ENCODE measurements at places on chromosomes 2 and 18. TPM values are rescaled to one million over a fixed set of nuclear protein-coding genes. Genes with fewer than 3 reads are reported as not detected.

- no peak for DNase-seq
- H3K27ac ChIP-seq = peak overlapping the region; percentile 92
- H3K4me3 ChIP-seq = peak overlapping the region; percentile 91
- no peaks in the 10 kb centered on the region for H3K27me3 ChIP-seq
- peaks cover 86% of the 10 kb centered on the region for H3K36me3 ChIP-seq
Measured at GRCh38 chr2:113178069-113178746, 4.4 kb downstream of the PSD4 start.

GRCh38 chr18:52130624-52131301 lies 209.2 kb upstream of the DCC start:
- H3K27me3 ChIP-seq = no peaks in the 10 kb centered on the region
- H3K4me1 ChIP-seq = no peaks in the 10 kb centered on the region
- DNase-seq = no peak
- H3K36me3 ChIP-seq = no peaks in the 10 kb centered on the region
- H3K4me3 ChIP-seq = no peak overlapping the region

The CCDC68 gene
- total RNA-seq = not detected

DNA sequence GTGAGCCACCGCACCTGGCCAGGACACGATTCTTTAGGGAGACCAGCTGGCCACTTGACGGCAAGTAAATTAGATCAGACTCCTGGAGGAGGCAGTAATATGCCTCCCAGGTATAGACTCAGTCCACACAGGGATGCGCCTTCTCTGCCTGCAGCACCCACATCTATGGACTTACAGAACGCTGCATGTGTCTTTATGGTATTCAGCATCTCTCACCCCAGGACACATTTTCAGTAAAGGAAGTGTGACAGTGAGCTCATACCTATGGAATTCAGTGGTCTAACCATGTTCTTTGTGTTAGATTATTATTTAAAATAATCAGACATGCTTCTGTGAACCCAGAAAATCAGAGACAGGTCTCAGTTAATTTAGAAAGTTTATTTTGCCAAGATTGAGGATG lies 5.9 kb upstream of the NARS1 start:
- DNase-seq = no peak
- no peak overlapping the region for H3K27ac ChIP-seq
- peaks cover 11% of the 10 kb centered on the region for H3K4me1 ChIP-seq
- peaks cover 3% of the 10 kb centered on the region for H3K36me3 ChIP-seq
- no peaks in the 10 kb centered on the region for H3K27me3 ChIP-seq
- H3K4me3 ChIP-seq = no peak overlapping the region

The CFAP65 gene
- total RNA-seq = not detected

DNA sequence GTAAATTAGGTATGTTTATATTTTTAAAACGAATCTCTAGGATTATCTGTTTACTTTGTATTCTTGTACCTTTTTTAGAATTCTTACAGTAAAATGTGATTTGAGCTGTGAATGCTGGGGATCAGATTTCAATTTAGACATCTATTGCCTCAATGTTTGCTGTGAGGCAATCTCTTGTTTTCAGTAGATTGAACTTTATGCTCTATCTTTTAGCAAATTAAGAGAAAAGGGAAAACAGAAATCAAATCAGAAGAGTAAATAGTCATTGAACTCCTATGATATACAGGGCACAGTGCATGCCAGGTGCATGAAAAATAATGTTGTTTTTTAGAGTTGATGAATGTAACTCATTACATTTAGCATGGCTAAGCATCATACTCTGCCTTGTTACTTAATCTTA lies 39.5 kb downstream of the ZC3H6 start:
- H3K27me3 ChIP-seq = no peaks in the 10 kb centered on the region
- no peaks in the 10 kb centered on the region for H3K4me1 ChIP-seq
- H3K27ac ChIP-seq = no peak overlapping the region
- DNase-seq = no peak

The SH2D6 gene
- total RNA-seq = 1.7 TPM

DNA sequence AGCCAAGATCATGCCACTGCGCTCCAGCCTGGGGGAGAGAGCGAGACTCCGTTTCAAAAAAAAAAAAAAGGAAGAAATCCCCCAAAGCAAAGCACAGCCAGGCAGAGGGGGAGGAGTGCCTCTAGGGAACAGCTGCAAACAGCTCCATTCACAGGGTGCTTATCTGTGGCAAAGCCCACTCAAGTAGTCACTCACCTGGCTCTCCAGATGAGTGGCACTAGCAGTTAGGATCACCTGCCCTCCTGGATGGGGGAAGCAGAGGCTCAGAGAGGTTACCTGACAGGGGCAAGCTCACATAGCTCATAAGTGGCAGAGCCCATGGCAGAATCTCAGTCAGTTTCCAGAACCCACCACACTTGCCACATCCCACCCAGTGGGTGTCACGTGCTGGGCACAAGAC lies 30.3 kb downstream of the TFCP2L1 start:
- no peak overlapping the region for H3K27ac ChIP-seq
- no peak for DNase-seq
- H3K36me3 ChIP-seq = no peaks in the 10 kb centered on the region
- H3K4me1 ChIP-seq = no peaks in the 10 kb centered on the region
- H3K27me3 ChIP-seq = peaks cover 7% of the 10 kb centered on the region

GRCh38 chr2:42372474-42373200 lies 11.6 kb upstream of the COX7A2L start:
- no peak overlapping the region for H3K27ac ChIP-seq
- H3K36me3 ChIP-seq = no peaks in the 10 kb centered on the region
- no peaks in the 10 kb centered on the region for H3K27me3 ChIP-seq
- H3K4me3 ChIP-seq = no peak overlapping the region

GRCh38 chr2:181836583-181836982 lies 54.9 kb upstream of the ITPRID2 start:
- no peak overlapping the region for H3K27ac ChIP-seq
- H3K4me3 ChIP-seq = no peak overlapping the region
- H3K36me3 ChIP-seq = no peaks in the 10 kb centered on the region
- DNase-seq = no peak

GRCh38 chr2:45992021-45992740 lies 305.0 kb upstream of the EPAS1 start:
- no peak overlapping the region for H3K4me3 ChIP-seq
- H3K4me1 ChIP-seq = peaks cover 8% of the 10 kb centered on the region
- no peaks in the 10 kb centered on the region for H3K27me3 ChIP-seq
- H3K27ac ChIP-seq = no peak overlapping the region
- DNase-seq = no peak

The ACMSD gene
- not detected for total RNA-seq

DNA sequence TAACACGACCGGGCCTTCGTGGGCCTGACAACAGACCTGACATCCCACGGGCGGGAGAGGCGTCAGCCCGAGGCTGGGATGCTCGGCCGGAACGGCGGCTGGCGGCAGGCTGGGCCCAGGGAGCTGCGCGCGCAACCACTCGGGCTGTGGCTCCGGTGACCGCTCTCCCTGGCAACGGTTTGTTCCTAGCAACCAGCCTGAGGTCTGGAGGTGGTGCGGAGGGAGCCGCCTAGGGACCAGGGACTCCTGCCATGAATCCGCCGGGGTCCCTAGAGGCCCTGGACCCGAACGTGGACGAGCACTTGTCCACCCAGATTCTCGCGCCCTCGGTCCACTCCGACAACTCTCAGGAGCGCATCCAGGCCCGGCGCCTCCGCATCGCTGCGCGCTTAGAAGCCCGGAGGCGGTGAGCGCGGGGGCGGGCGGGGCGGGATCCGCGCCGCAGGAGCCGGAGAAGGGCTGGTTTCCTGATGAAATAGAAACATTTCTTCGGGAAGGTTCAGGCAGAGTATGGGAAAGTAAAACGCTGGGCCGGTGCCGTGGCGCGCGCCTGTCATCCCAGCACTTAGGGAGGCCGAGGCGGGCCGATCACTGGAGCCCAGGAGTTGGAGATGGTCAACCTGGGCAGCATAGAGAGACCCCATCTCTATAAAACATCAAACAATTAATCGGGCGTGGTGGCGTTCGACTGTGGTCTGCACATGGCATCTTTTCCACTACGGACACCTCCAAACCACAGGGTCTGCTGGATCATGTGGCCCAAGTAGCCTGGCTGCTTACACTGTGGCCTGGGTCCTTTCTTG lies at the start of gene DRC1:
Gene DRC1, plus strand, starts transcription at position 182 of the 803 bp plus-strand sequence. Its CDS starts 70 bp downstream, at position 252.
- no peak within 1 kb of the TSS for H3K4me3 ChIP-seq
- no peak within 1 kb of the TSS for H3K27ac ChIP-seq
- H3K36me3 ChIP-seq = no peaks in the 10 kb centered on the region
- peaks cover 13% of the 10 kb centered on the region for H3K27me3 ChIP-seq

DNA sequence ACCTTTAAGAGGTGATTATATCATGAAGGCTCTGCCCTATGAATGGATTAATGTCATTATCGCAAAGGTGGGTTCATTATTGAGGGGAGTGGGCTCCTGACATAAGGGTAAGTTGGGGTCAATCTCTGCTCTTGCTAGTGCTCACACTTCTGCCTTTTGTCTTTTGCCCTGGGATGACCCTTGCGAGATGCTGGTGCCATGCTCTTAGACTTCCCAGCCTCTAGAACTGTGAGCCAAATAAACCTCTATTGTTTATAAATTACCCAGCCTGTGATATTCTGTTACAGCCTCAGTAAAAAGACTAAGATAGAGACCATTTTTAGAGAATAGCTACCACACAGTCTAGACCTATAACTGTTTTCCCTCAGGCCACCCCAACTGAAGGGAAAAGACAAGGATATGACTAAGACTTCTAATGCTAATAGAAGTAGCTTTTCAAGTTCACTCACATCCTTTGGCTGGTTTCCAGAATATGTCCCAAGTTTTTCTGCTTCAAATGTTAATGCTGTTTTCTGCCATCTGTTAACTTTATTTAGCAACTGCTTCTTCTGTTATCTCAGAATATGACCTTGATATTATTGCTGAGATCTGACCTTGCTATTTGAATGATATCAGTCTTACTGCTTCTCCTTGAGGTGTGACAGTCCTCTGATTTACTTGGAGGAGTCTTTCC lies 65.1 kb upstream of the STAM2 start:
- H3K4me1 ChIP-seq = no peaks in the 10 kb centered on the region
- no peak for DNase-seq
- no peak overlapping the region for H3K4me3 ChIP-seq
- H3K27me3 ChIP-seq = peaks cover 4% of the 10 kb centered on the region

- peaks cover 58% of the 10 kb centered on the region for H3K4me1 ChIP-seq
- H3K27ac ChIP-seq = peak overlapping the region; percentile 72
- peak; percentile 61 for DNase-seq
- H3K36me3 ChIP-seq = peaks cover 4% of the 10 kb centered on the region
- H3K27me3 ChIP-seq = peaks cover 4% of the 10 kb centered on the region
Measured at GRCh38 chr2:136319237-136319636, 201.3 kb upstream of the CXCR4 start.

DNA sequence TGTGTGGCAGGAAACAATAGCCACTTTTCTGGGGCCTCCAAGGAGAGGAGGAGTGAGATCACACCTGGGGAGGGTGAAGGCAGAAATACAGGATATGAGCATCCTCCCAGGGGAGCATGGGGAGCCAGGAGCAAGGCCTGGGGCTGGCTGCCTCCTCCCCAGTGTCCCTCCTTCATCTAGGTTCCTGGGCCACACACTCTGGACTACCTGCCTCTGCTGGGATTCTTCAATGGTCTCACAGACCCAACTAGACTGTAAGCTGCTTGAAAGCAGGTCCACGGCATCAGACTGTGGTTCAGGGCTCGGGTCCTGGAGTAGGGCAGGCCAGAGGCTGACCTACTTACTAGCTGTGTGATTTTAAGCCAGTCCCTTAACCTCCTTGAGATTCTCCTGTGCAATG lies 94.0 kb downstream of the MCFD2 start:
- no peaks in the 10 kb centered on the region for H3K27me3 ChIP-seq
- no peak for DNase-seq
- no peak overlapping the region for H3K27ac ChIP-seq
- H3K36me3 ChIP-seq = no peaks in the 10 kb centered on the region
- no peaks in the 10 kb centered on the region for H3K4me1 ChIP-seq

The GALNT14 gene
- 0.83 TPM for total RNA-seq

The CYP26B1 gene
- total RNA-seq = not detected

The DNAH7 gene
- not detected for total RNA-seq

- H3K27me3 ChIP-seq = peaks cover 1% of the 10 kb centered on the region
- no peak overlapping the region for H3K27ac ChIP-seq
- peaks cover 11% of the 10 kb centered on the region for H3K4me1 ChIP-seq
Measured at GRCh38 chr2:237651761-237652160, 24.4 kb downstream of the LRRFIP1 start.

The SCG2 gene
- not detected for total RNA-seq

GRCh38 chr2:213015387-213016165 lies 135.8 kb downstream of the IKZF2 start:
- peaks cover 17% of the 10 kb centered on the region for H3K27me3 ChIP-seq
- peaks cover 36% of the 10 kb centered on the region for H3K4me1 ChIP-seq
- H3K4me3 ChIP-seq = no peak overlapping the region
- H3K27ac ChIP-seq = no peak overlapping the region
- H3K36me3 ChIP-seq = no peaks in the 10 kb centered on the region
- peak; percentile 78 for DNase-seq

DNA sequence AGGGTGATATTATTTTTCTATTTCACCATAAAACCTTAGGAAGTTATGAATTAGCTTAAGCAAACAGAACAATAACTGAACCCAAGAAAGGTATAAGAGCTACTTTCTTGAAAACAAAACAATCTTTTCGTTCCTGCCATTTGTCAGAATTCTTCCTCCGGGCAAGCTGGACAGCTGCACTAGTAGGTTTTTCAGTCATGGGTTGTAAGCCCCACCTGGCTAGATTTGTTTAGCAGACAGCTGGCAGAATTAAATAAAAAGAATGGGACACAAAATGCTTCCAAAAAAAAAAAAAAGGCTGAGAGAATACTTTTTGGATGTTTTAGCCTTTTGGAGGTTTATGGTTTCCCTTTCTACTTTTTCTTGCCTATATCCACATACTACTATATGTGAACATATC lies 694.1 kb downstream of the ARHGAP15 start:
- no peaks in the 10 kb centered on the region for H3K36me3 ChIP-seq
- DNase-seq = no peak
- no peaks in the 10 kb centered on the region for H3K4me1 ChIP-seq
- peaks cover 7% of the 10 kb centered on the region for H3K27me3 ChIP-seq

The SEMA4C gene
- 7.5 TPM for total RNA-seq

DNA sequence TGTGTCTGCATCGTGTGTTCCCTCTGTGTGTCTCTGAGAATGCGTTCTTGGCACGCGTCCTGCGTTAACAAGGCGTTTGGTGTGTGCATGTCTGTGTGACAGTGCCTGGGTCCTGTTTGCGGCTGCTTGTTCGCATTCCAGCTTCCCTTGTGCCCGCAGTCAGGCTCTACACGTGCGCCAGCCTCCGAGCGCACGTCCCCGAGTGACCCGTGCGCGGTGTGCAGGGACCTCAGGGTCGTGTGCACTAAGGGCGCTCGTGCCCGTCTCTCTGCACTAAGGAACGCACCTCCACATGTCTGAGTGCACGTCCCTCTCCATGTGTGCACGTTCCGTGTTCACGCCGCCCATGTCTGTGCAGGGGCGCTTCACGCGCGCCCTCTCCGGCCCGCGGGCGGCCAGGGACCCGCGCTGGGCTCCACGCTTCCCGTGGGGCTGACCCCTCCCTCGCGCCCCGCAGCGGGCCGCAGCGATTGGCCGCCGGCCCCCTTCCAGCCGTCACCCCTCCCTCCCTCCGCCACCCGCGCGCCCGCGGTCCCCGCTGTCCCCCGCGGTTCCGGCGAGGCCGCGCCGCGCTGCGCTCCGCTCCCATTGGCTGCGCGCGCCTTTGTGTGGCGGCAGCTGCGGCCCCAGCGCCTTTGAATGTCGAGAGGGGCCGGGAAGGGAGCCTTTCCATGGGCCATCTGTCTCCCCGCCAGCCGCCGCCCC lies 229.4 kb downstream of the HAUS1 start:
- H3K27me3 ChIP-seq = peaks cover 54% of the 10 kb centered on the region
- peak overlapping the region; percentile 65 for H3K4me3 ChIP-seq
- H3K36me3 ChIP-seq = no peaks in the 10 kb centered on the region
- peak overlapping the region; percentile 27 for H3K27ac ChIP-seq

The ALK gene
- not detected for total RNA-seq

Measured in activated CD4-positive, alpha-beta T cell treated with anti-CD3 and anti-CD28 coated beads for 36 hours (primary cell).